ENCODE measurements at places on chromosomes 4 and X.

- no peak for DNase-seq
These were observed 411.3 kb upstream of the EMCN start for GRCh38 chr4:100929135-100929534.

- DNase-seq: no peak
These were observed 337.7 kb upstream of the CTSO start for GRCh38 chr4:156291317-156291716.

DNA sequence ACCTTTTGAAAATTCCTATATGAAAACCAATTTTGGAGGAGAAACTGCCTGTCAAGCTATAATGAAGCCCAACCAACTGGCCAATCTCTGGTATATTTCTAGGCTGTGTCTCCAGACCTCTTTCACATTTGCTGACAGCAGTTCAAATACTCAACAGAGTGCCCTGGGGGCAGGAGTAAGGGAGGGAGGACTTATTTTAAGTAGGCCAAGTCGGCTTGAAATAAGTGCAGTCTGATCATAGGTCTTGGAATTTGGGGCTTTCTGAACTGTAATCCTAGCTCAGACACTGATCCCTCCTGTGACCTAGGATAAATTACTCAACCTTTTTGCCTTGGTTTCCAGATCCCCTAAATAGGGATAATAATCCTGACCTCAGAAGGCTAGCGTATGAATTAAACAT, 59.4 kb upstream of the SLC7A11 start:
- no peak for DNase-seq

GRCh38 chr4:136277741-136278140, 1254.6 kb downstream of the PCDH18 start:
- DNase-seq: no peak

GRCh38 chr4:84502333-84502954, 3.4 kb upstream of the NKX6-1 start:
- DNase-seq: no peak

DNA sequence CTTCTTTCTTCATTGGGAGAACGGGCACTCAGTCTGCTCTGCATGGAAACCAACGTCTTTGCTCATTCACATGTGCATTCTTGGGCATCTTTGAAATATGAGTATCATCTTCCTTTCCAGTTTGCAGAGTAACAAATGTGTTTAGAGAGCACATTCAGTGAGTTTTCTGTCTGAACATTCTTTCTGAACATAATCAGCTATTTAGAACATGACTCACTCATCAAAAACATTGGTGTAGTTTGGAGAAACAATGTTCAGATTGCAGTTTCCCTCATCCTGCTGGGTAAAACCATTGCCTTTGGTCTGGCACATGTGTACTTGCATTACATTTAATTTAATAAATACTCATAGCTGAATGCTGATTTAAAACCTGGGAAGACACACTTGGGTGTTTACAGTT, 81.5 kb upstream of the F9 start:
- DNase-seq: no peak

GRCh38 chr4:86974551-86974994, 39.8 kb downstream of the AFF1 start:
- no peak for DNase-seq

- DNase-seq: no peak
These were observed 57.7 kb upstream of the VEGFC start for GRCh38 chr4:176850436-176850835.

DNA sequence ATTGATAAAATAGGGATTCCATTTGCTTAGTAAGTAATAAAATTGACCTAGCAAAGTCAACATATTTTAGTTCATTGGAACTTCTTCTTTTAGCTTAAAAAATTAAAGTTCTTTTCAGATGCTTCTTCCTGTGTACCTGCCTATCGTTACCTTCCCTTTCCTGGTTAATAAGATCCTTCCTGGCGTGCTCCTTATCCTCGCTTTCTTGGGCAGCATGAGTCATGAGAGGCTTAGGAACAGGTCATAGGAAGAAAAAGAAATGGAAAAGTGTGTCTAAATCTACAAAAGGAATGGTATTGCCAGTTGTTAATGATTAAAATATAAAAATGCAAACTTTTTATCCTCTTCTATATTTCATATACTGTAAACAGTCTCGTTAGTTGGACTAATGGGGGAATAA, 170.3 kb downstream of the DCTD start:
- no peak for DNase-seq

DNA sequence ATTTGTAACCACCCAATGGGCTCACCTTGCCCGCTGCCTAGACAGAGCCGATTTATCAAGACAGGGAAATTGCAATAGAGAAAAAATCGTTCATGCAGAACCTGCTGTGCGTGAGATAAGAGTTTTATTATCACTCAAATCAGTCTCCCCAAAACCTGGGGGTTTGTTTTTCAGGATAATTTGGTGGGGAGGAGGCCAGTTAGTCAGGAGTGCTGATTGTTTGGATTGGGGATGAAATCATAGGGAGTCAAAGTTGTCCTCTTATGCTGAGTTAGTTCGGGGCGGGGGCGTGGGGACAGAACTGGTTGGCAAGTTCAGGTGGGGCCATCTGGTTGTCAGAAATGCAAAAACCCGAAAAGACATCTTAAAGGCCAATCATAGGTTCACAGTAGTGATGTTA, 203.0 kb downstream of the MAB21L2 start:
- no peak for DNase-seq

GRCh38 chr4:79650217-79650616, 242.2 kb upstream of the GK2 start:
- no peak for DNase-seq

- DNase-seq: no peak
These were observed 103.5 kb upstream of the ENPEP start for GRCh38 chr4:110372485-110372884.

DNA sequence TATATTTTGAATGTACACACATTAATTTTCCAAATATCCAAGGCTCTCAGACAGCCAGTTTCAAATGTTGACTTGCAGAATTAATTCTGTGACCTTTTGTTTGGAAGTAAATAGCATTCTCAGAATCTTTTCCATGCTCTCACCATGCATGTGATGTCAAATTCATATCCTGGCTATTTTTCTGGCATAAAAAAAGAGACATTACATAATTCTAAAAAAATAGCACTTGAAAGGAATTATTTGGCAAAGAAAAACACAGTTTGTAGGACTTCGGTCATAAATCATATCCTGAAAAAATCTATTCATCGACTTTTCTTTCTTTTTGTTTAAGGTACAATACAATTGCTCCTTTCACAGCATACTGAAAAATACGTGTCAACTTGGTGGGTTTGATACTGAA, 111.2 kb downstream of the GLRA3 start:
- no peak for DNase-seq

- no peak for DNase-seq
These were observed at the start of gene IL2RG for GRCh38 chrX:71111141-71111843. TSS of gene IL2RG (minus strand) at chrX:71111577. CDS start at chrX:71111539, 38 bp downstream.

DNA sequence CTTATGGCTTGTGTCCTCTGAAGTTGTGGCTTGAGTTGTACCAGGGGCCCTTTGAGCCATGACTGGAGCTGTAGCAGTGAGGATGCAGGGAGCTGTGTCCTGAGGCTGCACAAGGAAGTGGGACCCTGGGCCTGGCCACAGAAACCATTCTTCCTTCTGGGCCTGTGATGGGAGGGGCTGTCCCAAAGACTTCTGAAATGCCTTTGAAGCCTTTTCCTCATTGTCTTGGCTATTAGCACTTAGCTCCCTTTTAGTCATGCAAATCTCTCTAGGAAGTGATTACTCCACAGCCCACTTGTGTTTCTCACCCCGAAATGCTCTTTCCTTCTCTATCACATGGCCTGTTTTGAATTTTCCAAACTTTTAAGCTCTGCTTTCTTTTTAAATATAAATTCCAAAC, 92.4 kb downstream of the FHDC1 start:
- no peak for DNase-seq

DNA sequence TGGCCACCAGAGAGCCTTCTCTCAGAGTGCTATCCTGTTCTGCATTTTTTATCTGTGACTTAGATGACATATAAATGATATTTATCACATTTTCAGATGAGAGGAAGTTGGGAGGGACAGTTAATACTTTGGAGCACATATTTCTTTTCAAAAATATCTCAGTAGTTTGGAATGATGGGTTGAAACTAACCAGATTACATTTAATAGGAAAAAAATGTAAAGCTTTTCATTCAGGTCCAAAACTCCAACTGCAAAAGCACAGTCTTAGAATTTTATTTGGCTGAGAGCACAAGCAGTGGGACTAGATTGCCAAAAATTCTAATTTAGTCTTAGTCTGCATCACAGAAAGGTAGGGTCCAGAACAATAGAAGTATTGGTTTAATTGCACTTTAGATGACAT, 248.2 kb upstream of the TEX13A start:
- DNase-seq: no peak

DNA sequence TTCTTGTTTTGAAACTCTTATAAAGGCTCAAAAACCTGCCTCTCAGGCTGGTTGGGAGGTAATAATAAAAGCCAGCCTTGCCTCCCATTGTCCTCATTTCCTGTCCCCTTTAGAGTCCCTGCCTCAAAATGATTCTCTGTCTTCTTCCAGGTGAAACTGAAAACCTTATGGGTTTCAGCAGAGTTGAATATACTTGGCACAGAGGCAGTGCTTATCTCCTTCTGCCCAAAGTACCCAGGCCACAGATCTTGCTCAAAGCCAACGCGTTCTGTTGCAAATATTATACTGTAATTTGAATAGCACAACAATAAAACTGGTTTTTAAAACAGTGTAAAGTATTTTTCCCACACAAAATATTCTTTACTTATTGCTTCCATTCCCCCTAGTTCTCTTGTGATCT, 183.1 kb upstream of the GIMD1 start:
- DNase-seq: no peak

DNA sequence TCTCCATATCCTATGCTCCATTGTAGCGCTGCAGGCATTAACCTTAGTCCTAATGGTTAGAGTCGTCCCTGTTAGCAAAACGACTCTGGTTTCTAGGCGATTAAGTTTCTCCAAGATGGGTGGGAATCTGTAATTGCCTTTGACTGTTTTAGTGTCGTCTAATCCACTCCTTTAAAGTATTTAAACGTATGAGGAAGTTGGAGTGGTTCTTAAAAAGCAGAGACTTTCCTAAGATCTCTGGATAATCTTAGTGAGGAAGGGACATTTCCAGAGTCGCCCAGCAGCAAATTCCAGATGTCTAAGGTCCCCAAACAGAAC, 285 bp downstream of the MRPS18C start:
- DNase-seq: no peak

- no peak for DNase-seq
These were observed 27.3 kb upstream of the CHRNA9 start for GRCh38 chr4:40307627-40308497.

DNA sequence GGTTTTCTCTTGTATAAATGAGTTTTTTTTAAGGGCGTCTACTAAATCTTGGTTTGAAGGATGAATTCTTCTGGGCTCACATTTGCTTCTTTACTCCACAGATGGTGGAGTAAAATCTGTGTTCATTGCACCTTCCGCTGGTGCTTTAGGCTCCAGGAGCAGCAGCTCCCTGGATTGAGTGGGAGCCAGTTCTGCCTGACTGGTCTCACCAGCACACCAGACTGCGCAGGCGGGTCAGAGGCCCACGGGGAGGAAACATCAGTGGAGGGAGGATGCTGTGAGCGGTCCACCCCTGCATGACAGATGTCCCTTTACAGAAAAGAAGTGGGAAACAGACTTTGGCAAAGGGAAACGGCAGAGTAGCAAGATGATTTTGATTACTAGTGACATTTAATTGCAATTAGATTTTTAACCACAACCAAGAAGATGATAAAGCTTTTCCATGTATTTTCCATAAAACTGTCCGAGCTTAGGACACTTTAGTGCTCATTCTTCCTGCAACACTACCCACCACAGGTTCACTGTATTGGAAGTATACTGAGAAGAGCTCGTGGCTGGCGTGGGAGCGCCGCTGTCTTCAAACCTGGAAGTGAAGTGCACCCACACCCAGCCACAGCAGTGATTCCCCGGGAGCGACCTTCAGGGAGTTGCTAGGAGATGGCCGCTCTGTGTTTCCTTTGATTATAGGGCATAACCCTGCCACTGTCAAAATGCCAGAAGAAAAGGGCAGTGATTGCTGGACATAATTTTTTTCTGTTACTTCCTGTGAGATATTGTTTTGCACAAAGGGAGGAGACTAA, 95.2 kb downstream of the SORBS2 start:
- no peak for DNase-seq

- DNase-seq: no peak
These were observed 34.3 kb downstream of the ENPEP start for GRCh38 chr4:110510277-110510676.

DNA sequence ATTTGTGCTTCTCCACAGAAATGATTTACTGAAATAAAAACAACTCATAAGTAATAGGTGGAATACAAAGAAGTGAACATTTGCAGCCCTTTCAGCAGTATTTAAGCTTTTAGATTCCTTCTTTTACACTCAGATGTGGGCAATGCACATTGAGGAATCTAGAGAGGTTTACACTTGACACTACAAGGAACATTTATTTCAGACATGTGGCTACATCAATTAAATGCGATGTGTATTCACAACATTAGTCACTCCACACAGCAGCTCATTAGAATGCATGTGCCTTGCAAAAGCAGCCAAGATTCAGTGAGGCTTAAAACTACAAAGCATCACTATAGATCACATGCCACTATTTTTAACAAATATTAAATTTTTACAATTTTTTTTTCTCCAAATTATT, 480.7 kb downstream of the INPP4B start:
- no peak for DNase-seq

DNA sequence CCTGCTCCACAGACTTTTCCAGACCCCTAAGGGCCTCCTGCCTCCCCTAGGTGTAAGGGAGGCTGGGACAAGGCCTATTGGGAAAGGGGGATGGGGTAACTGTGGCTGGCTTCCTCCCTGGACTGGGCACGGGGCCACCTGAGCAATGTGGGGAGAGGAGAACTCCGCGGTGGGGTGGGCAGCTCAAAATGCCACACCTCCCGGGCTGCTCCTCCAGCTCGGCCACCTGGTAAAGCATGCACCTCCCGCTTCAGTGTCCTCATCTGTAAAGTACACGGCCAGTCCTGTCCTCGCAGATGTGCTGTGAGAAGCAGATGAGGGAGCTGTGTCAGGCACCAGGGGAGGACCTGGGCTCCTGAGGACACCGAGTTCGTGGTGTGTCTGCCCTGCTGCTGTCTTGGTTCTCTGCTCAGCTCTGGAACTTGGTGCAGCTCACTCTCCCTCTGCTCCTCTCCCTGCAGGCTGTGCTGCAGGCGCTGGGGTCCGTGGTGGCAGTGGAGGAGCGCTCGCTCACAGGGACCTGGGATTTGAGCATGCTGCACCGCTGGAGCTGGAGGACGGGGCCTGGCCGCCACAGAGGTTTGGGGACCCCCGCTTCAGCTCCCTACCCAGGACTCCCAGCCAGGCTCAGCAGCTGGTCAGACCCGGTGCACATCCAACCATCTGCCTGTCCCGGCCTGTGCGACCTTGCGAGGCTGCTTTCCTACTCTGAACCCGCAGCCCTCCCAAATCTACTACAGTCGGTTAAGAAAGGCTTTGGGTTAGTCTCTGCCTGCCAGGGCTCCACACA, 20.8 kb upstream of the MRFAP1 start:
- DNase-seq: no peak

Data from right lung (tissue), 10 donors.